ENCODE measurements at places on chromosomes 4 and X. TPM values are rescaled to one million over a fixed set of nuclear protein-coding genes. Genes with fewer than 3 reads are reported as not detected.

TDO2 gene
- total RNA-seq, result 0.82 TPM

NIPAL1 gene
- total RNA-seq, result 35.3 TPM

TMPRSS11E gene
- not detected for total RNA-seq

ADH1A gene
- total RNA-seq, result not detected

ITGB1BP2 gene
- 7.5 TPM for total RNA-seq

SPANXA2 gene
- total RNA-seq, result not detected

SPIN2A gene
- 2.0 TPM for total RNA-seq

PDGFC gene
- total RNA-seq, result 29.5 TPM

FAM90A26 gene
- not detected for total RNA-seq

CD40LG gene
- not detected for total RNA-seq

NHSL2 gene
- total RNA-seq, result 15.6 TPM

CFAP47 gene
- total RNA-seq, result 8.7 TPM

Data from camera-type eye (tissue), 1 donor.